GM23338 (cell line): ENCODE measurements at places on chromosomes 7 and 10.

GRCh38 chr7:44448922-44449583 lies 41.4 kb downstream of the NUDCD3 start:
- H3K36me3 ChIP-seq, result no peaks in the 10 kb centered on the region
- H3K4me1 ChIP-seq, result peaks cover 13% of the 10 kb centered on the region; the same call in 1 of the 2 replicates
- no peak for DNase-seq

GRCh38 chr7:135943134-135943879 lies 33.9 kb downstream of the MTPN start:
- H3K27me3 ChIP-seq, result no peaks in the 10 kb centered on the region
- 0 out of 2 replicates have a peak overlapping the region, but pooled peaks have one; percentile 5 for H3K27ac ChIP-seq
- H3K4me3 ChIP-seq, result no peak overlapping the region
- peak; percentile 8 for DNase-seq
- H3K36me3 ChIP-seq, result peaks cover 3% of the 10 kb centered on the region; the same call in 1 of the 2 replicates

DNA sequence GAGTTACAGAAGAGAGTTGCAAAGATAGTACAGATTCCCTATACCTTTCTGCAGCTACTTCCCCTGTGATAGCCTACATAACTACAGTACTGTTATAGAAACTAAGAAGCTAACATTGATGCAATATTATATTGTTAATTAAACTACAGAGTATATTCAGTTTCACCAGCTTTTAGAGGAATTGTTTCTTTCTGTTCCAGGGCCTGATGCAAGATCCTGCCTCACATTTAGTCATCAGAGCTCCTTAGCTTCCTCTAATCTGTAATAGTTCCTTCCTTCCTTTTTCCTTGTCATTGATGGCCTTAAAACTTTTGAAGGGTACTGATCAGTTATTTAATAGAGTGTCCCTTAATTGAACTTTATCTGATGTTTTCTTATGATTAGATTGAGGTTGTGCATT lies 56.8 kb downstream of the SDHAF3 start:
- H3K4me3 ChIP-seq, result no peak overlapping the region
- no peak overlapping the region for H3K27ac ChIP-seq
- no peaks in the 10 kb centered on the region for H3K4me1 ChIP-seq
- DNase-seq, result no peak
- no peaks in the 10 kb centered on the region for H3K27me3 ChIP-seq
- no peaks in the 10 kb centered on the region for H3K36me3 ChIP-seq

DNA sequence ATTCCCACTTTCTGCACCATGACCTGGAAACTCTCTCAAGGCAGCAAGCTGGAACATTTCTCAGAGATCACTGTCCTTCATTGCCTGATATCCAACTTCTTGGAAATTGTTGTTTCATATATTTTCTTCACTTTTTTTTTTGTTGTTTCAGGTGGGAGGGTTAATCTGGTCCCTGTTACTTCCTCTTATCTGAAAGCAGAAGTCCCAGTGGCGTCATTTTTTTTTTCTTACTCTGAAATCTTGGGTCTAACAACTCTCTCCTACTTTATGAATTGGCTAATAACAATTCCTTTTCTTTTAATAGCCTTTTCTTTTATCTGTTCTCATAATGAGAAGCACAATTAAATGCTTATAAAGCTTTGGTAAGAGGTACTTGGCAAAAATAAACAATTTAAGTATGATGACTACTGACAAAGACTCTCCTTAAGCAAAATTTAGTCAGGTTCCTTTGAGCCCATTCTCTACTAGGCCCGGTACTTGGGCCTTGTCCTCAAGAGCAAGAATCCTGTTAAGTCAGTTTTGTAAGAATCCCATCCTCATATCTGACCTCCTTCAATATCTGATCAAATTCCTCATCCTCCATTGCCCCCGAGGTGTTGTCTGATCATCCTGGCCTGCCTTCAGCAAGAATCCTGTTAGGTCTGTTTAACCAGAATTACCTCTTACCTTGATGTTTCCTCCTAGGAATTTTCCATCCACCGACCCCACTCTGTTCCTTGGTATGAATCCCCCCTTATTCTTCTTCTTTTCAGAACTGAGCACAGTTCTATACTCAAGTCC lies 11.5 kb upstream of the CC2D2B start:
- no peak overlapping the region for H3K4me3 ChIP-seq
- no peak overlapping the region for H3K27ac ChIP-seq
- no peak for DNase-seq
- peaks cover 25% of the 10 kb centered on the region; the same call in 1 of the 2 replicates for H3K36me3 ChIP-seq
- H3K4me1 ChIP-seq, result no peaks in the 10 kb centered on the region

DNA sequence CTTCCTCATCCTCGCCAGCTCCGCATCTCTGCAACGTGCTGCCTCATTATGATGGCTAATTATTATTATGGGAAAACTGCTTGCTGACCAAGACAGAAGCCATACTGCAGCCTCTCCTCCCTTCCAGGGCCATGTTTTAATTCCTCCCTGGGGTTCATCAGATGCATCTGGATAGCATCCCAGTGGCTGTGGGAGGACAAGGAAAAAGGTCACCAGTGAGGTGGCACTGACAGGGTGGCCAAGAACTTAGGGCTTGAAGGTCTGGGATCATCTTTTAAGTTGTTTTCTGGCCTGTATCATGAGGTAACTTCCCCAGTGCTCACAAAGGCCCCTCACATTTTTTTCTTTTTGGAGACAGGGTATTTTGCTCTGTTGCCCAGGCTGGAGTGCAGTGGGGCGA lies 39.6 kb downstream of the KCNH2 start:
- no peak overlapping the region for H3K27ac ChIP-seq
- H3K4me3 ChIP-seq, result no peak overlapping the region
- no peaks in the 10 kb centered on the region for H3K4me1 ChIP-seq
- DNase-seq, result no peak
- H3K36me3 ChIP-seq, result no peaks in the 10 kb centered on the region

- H3K4me3 ChIP-seq, result no peak overlapping the region
- H3K27ac ChIP-seq, result no peak overlapping the region
- peak; percentile 54 for DNase-seq
- no peaks in the 10 kb centered on the region for H3K36me3 ChIP-seq
- no peaks in the 10 kb centered on the region for H3K4me1 ChIP-seq
These were observed 114.2 kb downstream of the DYNC1I1 start for GRCh38 chr7:95886501-95887090.

GRCh38 chr7:80731281-80731680 lies 92.8 kb downstream of the CD36 start:
- peaks cover 5% of the 10 kb centered on the region; the same call in 1 of the 2 replicates for H3K27me3 ChIP-seq

- H3K27me3 ChIP-seq, result no peaks in the 10 kb centered on the region
- H3K27ac ChIP-seq, result no peak overlapping the region
- no peak for DNase-seq
- no peak overlapping the region for H3K4me3 ChIP-seq
- no peaks in the 10 kb centered on the region for H3K36me3 ChIP-seq
These were observed 249.8 kb downstream of the AUTS2 start for GRCh38 chr7:69847921-69848612.

- no peaks in the 10 kb centered on the region for H3K4me1 ChIP-seq
- H3K27me3 ChIP-seq, result no peaks in the 10 kb centered on the region
- H3K27ac ChIP-seq, result no peak overlapping the region
- H3K4me3 ChIP-seq, result no peak overlapping the region
- DNase-seq, result no peak
- no peaks in the 10 kb centered on the region for H3K36me3 ChIP-seq
These were observed 104.5 kb downstream of the RAB11FIP2 start for GRCh38 chr10:117942226-117942625.
